Stimulated activated naive B cell treated with anti-CD40 and anti-IgM and Interleukin-4, amounts not matched to agents 10 μg/mL and 1 μg/mL and 100 μg/mL, for 72 hours (primary cell): ENCODE measurements at places on chromosomes 5 and 9.

GRCh38 chr9:95552814-95553546 is 36.2 kb upstream of the PTCH1 start:
- DNase-seq = no peak

DNA sequence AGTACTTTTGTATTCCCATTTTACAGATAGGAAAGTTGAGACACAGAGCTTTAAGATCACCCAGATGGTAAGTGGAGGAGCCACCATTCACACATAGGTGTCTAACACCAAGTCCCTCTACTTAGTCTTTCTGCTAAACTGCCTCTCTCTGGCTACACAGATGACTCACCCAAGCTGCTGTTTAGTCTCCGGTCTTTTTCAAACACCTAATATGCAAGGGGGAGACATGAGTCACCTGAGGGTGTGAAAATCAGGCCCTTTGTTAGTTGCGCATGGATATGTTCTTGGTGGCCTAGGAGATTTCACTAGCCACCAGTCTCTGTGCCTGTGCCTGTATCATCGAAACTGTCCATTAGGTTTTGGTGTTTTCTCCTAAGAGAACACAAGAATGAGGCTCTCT is 117.8 kb downstream of the MAST4 start:
- DNase-seq = peak; percentile 2

DNA sequence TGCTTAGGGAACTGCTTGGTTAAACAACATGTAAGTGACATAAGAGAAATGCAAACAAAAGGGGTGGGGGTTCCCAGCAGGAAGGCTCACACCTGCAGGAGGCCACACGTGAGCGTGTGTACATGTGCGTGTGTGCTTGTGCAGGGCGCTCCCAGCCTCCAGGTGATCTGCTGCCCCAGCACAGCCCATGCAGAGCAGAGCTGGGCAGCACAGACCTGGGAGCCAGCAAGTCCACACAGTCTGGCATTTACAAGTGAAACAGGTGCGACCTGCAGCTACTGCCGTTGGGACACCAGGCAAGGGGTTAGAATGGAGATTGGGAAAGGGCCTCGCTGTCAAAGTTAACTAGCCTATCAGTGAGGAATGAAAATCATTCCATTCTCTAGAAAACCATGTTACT is 41.8 kb downstream of the GRAMD2B start:
- DNase-seq = no peak

- no peak for DNase-seq
Measured at GRCh38 chr5:52419357-52419756, 368.4 kb upstream of the ITGA1 start.

DNA sequence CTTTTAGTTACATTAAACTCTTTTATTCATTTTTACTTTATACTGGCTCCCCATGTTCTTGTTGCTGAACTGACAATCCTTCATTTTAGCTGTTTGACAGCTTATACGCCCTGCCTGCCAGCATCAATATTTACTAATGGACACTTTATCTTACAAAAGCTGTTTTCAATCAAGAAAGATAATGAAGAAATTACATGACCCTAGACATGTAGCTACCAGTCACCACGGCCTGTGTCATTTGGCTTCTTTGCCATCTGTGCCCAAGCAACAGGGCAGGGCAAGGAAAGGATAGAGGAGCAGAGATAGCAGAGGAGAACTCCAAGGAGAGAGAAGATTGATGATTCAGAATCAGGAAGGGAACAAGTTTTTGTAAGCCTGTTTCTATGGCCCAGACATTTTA is 647.3 kb downstream of the BRINP1 start:
- DNase-seq = no peak

- no peak for DNase-seq
Measured at GRCh38 chr5:150801117-150801927, 22.8 kb downstream of the SMIM3 start.

DNA sequence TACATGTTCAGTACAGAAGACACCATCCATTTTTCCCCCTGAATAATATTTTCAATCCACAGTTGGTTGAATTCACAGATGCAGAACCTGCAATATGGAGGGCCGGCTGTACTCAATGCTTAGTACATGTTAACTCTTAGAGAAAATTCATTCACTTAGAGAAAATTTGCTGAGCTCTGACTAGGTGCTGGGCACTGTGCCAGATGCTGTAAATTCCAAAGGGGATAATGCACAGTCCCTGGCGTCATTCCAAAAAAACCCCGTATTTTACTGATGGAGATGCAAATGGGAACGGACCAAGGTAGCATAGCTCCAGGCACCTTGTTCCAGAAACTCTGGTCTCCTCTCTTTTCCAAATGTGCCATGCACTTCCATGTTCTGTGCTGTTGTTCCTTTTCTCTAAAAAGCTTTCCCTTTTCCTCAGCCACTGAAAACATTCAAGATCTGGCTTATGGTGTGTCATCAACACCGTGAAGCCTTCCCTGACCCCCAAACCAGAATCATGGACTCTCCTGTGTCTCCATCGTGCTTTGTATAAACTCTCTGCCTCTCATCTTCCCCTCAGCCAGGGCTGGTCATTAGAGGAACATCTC is 55.7 kb upstream of the COL15A1 start:
- no peak for DNase-seq

- peak; percentile 68 for DNase-seq
Measured at GRCh38 chr5:154610321-154611154, 132.5 kb upstream of the HAND1 start.

DNA sequence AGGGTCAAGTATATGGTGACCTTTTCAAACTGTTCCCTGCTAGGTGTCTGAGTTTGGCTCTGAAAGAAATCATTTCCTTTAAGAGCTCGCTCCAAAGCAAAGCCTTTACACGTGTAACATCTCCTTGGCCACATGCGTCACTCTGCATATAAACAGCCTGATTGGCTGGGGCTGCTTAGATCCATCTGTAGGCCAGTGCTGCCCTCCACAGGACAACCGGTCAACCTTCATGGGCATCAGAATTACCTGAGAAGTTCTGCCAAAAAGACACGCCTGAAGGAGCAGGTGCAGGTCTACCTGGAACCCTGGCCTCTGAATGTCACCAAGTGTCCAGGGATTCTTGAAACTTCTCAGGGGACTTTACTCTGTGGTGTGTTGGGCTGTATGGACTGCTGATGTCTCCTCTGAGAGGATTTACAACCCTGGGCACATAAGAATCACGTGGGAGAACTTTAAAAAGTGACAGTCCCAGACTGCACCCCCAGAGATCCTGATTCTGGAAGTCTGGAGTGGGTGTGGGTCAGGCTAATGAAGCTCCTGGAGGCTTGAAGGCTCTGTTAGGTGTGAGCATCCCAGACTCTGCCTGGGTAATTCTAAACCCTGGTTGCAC is 497.6 kb downstream of the GADD45G start:
- peak; percentile 72 for DNase-seq

DNA sequence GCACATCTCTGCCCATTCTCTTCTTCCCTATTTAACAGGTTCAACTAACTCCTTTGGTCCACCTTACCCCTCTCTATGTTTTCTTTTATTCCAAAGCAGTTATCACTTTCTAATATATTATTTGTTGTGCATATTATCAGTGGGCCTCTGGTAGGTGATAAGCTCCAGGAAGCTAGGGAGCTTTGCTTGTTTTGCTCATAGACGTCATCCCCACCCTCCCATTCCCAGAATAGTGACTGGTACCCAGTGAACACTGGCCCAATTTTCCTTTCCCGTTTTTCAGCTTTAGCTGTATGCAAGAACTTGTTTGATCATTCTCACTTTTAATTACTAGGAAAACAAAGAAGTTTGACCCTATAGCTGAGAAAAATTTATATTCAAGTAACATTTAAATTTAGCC is 6.9 kb downstream of the ABHD17B start:
- no peak for DNase-seq

DNA sequence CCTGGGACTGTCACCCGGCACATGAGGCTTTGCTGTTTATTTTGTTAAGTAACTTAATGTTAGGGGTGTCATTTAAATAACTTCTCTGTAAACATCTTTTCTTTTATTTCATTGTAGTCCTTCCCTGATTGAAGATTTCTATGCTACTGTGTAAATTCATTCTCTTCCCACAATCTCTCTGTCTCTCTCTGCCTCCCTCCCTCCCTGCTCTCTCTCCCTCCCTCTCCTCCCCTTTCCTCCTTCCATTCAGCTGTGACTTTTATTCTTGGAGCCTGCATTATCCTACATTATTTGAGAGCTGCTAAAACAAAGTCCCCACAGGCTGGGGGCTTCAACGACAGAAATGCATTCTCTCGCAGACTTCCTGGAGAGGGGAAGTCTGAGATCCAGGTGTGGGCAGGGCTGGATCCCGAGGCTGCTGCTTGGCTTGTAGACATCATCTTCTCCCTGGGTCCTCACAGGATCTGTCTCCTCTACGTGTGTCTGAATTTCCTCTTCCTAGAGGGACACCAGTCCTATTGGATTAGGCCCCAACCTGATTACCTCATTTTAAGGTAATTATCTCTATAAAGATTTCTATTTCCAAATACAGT is 18.4 kb downstream of the UBE2QL1 start:
- no peak for DNase-seq

DNA sequence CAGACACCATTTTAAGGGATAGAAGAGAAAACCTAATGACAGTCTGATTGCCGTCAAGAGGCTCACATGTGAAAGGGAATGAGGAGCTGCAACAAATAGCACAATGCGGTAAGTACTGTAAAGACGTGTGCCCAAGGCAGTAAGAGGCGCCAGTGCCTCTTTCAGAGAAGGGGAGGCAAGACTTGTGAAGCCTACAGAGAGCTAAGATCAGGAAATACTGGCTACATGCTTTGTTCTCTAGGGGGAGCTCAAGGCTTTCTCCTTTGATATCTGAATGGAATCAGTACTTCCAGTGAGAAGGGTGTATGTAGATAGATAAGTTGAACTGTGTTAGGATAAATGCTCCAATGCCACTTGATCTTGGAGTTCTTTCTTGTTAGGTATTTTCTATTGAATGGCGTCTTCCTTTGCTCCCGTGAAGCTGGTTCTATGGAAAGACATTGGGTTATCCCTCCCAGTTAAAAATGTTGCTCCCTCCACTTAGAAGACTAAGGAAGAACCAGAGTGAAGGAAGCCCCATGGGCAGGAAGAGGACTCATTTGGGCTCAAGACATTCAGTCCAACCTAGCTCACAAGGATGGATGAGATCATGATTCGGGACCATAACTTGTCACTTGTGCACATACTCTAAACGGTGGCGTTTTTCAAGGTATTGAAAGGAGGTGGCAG is 23.5 kb upstream of the ALDOB start:
- DNase-seq = no peak

DNA sequence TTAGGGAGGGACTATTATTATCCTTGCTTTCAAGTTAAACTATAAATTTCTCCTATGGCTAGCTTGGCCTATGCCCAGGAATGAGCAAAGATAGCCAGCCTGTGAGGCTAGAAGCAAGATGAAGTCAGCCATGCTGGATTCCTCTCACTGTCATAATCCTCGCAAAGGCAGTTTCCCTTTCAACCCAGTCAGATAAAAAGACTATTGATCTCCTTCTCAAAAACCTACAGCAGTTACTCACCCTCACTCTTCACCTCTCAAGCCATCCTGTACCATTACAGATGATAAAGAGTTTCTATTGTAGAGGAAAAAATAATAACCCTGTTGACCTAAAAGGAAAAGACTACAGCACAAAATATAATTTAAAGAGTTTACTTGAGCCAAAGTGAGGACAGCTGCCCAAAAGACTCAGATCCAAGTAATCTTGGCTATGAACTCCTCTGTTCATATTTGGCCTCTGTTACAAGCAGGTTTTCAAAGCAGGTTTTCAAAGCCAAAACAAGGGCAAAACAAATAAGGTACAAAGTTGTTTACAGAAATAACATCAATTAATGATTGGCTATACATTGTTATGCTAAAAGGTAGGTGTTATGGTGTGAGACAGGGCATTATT is 41.7 kb downstream of the KCNV2 start:
- no peak for DNase-seq

GRCh38 chr9:121038362-121038761 is 11.7 kb downstream of the C5 start:
- DNase-seq = no peak

DNA sequence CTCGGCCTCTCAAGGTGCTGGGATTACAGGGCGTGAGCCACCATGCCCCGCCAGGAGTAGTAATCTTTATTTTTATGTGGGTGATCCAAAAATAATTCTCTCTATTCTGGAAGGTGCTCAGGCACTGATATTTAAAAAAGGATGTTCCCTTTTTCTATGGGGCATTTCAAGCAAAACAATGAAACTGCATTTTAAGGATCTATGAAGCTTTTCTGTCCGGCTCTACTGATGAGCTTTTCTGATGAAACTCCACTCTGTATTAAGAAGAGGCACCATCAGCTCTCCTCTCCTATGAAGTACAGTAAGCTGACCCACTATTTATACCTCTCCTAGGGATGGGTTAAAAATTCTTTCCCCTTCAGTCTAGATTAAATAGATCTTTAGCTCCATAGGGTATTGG is 7.4 kb downstream of the ADAM19 start:
- no peak for DNase-seq

DNA sequence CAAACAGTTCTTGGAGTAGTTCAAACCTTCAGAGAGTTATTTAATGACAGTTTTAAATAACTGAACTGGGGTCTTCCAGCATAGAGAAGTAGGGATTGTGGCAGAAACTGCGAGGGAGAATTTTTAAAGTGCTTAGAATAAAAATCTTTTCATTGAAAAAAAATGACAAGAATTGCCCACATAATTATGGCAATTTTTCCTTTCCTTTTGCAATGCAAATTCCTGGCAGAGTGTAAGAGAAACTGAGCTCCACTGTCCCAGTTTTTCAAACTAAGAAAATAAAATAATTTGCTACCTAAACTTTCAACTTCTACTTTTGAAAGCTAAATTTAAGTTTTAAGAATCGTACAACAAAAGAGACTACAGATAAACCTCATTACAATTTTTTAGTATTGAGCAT is 2.3 kb upstream of the PTGER4 start:
- DNase-seq = no peak

DNA sequence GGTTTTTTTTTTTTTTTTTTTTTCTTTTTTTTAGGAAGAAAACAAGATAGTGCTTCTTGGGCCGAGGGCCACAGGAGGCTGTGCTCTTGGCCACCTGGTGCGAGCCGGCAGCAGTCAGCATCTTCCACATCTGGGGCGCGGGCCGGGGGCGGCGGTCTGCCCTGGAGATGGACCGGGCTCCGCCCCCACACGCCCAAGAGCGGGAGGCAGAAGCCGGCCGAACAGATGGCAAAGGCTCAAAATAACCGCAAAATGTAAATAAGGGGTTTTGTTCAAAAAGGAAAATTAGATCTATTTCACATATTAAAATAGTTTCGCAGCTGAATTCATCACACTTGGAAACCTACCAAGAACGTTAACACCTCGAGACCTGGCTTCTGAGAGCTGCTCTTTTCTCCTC is 51.5 kb upstream of the UBAC1 start:
- no peak for DNase-seq

GRCh38 chr9:124217836-124218437 is 39.8 kb upstream of the NEK6 start:
- DNase-seq = peak; percentile 55

DNA sequence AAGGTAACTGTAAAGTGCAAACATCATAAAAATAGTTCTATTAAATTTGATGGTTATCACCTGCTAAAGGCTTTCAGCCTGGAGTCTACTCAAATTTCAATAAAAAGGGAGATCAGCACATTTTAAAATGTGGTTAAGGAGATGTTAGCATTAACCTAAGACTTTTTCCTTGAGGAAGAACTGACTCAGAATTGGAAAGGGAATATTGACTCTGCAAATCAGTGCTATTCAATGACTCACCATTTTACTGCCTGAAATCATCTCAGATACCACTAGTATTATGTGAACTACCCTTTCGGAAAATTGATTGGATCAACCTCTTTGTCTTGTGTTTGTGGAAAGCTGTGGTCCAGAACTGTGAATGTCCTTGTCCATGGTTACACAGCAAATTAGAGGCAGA is 113.3 kb downstream of the ADRB2 start:
- no peak for DNase-seq
